ENCODE measurements at places on chromosomes 3 and 15. TPM values are rescaled to one million over a fixed set of nuclear protein-coding genes. Genes with fewer than 3 reads are reported as not detected.
A peak's percentile ranks its signal among the peaks of the same experiment; 100 is the strongest.

The IL17RB gene
- 1.7 TPM for total RNA-seq

The SST gene
- not detected for total RNA-seq

The VWA5B2 gene
- total RNA-seq: not detected

The WDR72 gene
- not detected for total RNA-seq

The NUP210 gene
- total RNA-seq: 3.2 TPM

The CMTM8 gene
- 5.4 TPM for total RNA-seq

The KLHL40 gene
- not detected for total RNA-seq

The GOLGA6A gene
- not detected for total RNA-seq

The MNS1 gene
- total RNA-seq: not detected

The SLC22A14 gene
- not detected for total RNA-seq

The PRKCD gene
- total RNA-seq: 21.5 TPM

The MITF gene
- total RNA-seq: 27.7 TPM

DNA sequence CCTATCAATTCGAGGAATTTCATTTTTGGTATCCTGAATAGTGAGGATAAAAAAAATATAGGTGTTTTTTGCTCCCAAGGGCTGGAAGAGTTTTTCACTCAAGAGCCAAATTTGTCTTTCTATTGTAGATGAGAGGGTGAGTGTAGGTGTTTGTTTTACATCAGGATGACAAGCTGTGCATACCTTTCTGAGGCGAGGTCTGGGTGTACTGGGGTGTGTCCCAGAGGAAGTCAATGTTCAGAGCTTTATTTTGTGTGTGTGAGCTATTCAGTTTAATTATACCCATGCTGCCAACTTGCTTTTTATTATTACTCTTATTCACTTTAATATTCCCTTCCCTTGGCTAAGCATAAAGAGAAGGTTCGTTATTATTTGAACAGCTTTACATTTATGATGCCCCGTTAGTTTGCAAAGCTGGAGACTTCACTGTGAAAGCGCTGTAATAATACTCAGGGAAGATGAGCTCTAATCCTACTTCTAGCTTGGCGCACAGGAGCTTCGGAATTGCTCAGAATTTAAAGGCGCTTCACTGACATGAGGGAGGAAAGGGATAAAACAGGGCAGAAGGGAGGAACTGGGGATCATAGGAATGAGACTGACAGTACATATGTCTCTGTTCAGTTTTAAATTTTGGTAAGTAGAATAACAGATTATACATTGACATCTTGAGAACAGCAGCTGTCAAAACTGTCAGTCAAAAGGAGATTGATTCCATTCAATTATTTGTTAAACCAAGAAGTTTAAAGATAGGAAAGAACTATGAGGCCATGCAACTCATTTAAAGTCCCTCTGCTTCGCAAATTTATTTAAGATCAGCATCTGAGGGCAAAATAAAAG lies 117.7 kb upstream of the TP63 start:
- DNase-seq: no peak

- no peak for DNase-seq
These were observed 54.5 kb downstream of the PLXNA1 start for GRCh38 chr3:127037418-127037841.

DNA sequence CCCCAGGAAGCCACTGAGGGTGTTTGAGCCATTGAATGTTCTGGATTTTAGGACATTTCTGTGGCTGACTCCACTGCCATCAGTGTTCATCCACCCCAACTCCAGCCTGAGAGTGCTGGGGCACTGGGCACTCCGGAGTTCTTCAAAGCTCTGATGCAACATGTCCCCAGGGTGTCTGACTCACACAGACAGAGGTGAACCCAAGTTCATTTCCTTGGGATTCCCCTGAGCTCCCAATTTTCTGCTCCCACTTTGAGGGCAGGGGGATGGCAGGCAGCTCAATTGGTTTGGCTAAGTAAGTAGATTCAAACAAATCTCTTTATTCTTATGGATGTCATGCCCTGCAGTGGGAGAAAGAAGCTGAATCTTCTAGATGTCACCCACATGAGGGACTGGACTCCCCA lies 2.2 kb downstream of the STRA6 start:
- DNase-seq: peak; percentile 42

DNA sequence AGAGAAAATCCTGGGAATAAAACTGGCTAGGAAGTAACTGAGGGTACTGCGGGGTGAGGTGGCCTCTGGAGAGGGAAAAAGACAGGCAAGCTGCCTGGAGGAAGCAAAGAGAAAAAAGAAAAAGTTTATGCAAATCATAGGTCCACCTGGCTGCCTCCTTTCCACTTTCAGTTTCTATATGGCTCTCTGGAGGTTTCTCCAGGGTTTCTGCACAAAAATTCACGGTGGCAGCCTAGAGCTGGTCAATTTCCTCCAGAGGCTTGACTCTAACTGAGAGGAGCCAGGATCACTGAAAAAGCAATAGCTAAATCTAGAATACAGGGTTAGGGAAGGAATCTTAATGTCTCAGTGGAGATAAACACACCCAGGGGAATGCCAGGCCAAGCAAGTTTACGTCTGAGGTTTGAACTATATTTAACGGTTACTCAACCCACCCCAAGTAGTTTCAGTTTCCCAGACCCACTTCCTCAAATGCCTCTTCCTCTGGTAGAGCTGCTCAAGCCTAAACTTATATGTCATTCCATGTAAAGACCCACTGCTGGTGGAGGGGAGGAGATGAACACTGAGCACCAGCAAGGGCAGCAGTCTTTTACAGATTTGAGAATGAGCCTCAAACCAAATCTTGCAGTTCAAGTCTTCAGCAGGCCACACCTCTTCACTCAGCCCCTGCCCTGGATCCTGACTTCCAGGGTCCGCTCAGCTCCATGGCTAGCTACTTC lies 5.7 kb downstream of the LYSMD2 start:
- DNase-seq: no peak

- no peak for DNase-seq
These were observed 102.7 kb downstream of the TBC1D5 start for GRCh38 chr3:17639765-17640164.

DNA sequence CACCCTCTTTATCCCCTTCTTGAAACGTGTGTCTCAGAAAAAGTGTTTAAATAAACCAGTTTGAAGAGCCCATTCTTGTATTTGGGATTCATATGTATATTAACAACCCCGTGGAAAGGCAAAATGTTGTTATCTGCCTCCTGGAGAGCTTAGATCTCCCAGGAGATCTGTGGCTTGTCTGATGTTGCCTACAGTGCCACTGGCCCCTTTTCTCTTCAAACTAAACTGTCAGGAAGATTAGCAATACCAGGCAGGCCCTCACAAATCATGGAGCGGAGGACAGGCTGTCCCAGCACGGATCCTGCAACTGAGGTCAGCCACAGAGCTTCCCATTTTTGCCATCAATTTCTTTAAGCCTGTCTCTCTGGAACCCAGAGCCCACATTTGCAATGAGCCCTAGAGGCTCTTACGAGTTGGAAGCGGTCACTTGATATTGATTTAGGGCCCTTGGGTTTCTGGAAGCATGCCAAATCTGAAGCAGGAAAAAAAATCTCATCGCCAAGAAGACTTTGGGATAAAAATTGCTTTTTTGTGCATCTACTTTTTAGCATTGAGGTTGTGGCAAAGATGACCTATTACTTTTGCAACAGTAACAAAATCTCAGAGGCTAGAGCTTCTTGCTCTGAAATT lies 234.1 kb downstream of the OPA1 start:
- no peak for DNase-seq

GRCh38 chr3:168991803-168992202 lies 671.7 kb downstream of the MECOM start:
- DNase-seq: no peak

GRCh38 chr15:50365971-50366370 lies 11.0 kb upstream of the GABPB1 start:
- DNase-seq: no peak

DNA sequence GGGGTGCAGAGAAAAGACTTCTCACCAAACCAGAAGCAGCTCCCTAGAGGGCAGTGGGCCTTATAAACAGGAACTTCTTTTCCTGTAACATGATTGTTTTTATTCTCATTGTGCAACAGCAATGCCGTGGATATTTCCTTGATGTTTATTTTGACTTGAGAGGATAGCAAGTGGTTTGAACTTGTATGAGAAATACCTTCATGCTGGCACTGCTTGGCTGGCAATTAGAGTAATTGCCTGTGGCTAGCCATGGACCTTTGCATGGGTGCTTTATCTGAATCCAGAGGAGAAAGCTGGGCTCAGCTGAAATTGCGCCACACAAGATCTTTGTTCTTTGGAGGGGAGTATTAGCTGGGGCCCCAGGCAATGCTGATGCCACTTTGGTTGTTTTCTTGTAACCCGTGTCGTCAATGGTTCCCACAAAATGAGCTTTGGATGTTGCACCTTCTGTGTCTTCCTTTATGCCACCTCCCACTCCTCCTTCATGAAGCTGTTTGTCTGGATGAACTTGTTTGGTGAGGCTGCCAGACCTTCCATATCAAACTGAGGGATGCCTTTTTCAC lies 37.9 kb downstream of the CMTM8 start:
- DNase-seq: no peak

GRCh38 chr15:26394801-26395200 lies 378.1 kb downstream of the GABRB3 start:
- DNase-seq: no peak

GRCh38 chr3:13045241-13045903 lies 27.9 kb downstream of the IQSEC1 start:
- DNase-seq: no peak

DNA sequence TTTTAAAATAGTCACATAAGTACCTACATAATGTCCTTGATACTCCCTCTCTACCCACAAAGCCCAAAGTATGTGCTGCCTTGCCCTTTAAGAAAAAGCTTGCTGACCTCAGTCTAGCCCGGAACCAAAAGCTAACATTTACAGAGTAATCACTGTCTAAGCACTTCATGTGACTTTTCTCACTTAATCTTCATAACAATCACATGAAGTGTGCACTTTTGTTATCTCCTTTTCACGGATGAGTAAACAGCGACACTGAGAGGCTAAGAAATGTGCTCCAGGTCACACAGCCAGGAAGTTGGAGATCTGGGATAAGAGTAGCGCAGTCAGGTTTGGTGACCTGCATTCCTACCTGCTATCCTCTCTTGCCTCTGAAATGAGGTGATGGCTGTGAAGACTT lies 194.0 kb downstream of the ITPR1 start:
- DNase-seq: no peak

- no peak for DNase-seq
These were observed 379.7 kb upstream of the CNTN6 start for GRCh38 chr3:713006-713621.

GRCh38 chr3:68973639-68974038 lies 39.8 kb downstream of the EOGT start:
- no peak for DNase-seq

DNA sequence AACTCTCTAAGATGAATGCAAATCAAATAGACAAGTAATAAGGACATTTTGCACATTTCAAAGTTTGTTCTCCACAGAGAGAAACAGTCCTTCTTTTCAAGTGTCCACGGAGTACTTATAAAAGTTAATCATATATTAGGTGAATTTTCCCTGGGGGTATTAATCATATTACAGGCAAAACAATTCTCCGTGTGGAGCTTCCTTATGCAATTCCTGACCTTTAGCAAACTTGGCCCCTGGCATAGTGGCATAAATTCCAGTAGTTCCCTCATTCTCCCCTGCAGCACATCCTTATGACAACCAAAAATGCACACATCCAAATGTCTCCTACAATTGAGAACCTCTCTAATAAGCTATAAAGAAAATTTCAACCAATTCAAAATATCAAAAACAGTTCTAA lies 34.4 kb downstream of the FSIP1 start:
- no peak for DNase-seq

DNA sequence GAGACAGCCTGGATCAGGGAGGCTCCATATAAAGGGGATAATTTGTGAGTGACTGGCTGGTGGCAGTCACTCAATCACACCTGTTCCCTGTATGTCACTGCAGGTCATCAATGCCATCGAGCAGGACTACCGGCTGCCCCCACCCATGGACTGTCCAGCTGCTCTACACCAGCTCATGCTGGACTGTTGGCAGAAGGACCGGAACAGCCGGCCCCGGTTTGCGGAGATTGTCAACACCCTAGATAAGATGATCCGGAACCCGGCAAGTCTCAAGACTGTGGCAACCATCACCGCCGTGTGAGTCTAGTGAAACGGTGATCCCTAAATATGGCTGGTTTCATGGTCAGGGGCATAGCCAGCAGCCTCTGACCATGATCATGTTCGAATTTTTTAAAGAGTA lies 453.2 kb downstream of the EPHB1 start:
- DNase-seq: no peak

GRCh38 chr3:43970920-43971319 lies 270.8 kb upstream of the TOPAZ1 start:
- DNase-seq: no peak

GRCh38 chr3:122691195-122691594 lies 10.6 kb downstream of the PARP14 start:
- DNase-seq: no peak

DNA sequence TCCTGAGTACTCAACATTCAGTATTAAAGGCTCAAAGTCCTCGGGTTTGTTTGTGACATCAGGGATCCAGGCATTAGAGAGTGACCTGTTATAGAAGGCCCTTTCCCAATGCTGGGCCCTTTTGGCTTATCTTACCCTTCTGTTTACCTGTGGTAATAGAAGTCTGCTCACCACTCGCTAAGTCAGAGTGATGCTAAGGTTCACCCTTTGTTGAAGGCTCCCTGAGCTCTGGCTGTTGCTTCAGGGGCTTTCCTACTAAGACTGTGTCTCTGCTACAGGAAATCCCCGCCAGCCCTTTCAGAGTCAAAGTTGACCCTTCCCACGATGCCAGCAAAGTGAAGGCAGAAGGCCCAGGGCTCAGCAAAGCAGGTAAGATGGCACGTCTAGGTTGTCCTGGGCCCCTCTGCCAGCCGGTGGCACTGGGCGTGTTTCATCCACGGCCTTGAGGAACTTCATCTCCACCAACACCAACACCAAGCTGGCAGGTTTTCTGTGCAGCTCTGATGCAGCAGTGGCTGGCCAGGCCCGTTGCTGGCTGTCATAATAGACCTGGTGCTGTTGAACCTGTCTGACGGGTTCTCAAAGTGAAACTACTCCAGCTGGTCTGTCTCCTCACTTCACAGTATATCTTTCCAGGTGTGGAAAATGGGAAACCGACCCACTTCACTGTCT lies 99.1 kb downstream of the DNASE1L3 start:
- no peak for DNase-seq

DNA sequence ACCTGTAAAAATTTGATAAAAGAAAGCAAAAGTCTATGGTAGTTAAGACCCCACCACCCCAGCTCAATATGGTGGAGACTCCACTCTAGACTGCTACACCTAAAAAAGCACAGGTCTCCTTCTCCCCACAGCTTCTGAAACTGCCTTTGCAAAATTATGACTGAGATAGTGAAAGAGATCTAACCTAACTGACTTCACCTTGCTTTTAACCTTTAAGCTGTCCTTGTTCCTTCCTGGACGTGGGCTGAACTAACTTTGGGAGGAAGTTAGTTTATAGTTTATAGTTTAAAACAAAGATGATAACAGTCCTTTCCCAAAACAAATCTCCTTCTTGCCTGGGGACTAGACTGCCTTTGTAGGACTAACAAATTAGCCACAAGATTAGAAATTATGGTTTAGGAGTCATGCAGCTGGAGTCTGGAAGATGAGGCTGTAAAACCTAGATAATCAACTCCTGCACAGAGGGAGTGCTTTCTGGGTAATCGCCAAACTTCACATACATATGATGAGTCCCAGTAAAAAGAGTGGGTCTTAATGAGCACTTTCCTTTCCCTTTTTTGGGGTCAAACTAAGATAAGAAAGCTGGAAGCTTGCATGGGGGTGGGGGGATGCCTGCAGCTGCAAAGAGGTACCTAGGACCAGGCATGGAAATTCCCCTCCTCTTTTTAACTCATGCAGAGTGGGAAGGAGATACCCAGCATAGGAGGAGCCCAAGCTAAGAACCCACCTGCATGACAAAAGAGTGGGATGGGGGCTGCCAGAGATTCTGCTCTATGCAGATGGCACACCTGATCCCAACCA lies 17.5 kb downstream of the CCR8 start:
- DNase-seq: no peak

GRCh38 chr3:39322936-39323335 lies 6.6 kb upstream of the CCR8 start:
- DNase-seq: no peak
